Kasumi-1 (cell line): ENCODE measurements at places on chromosomes 16 and 17.

DNA sequence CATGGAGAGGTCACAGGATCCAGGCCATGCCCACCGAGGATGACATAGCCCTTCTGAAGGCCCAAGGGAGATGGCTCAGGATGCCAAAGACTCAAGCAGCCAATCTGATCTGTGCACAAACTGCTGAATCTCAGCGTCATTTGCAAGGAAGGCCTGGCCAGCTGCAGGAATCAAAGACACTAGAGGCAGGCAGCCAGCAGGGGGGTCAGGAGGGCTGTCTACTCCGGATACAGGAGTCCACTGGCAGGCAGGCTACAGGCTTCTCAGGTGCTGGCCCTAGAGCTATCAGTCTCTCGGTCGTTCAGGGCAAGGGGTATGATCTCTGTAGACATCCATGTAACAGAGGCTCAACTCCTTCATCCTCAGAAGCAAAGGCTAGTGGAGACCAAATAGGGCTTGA is 1735.3 kb downstream of the TP53TG3F start:
- DNase-seq, result no peak

DNA sequence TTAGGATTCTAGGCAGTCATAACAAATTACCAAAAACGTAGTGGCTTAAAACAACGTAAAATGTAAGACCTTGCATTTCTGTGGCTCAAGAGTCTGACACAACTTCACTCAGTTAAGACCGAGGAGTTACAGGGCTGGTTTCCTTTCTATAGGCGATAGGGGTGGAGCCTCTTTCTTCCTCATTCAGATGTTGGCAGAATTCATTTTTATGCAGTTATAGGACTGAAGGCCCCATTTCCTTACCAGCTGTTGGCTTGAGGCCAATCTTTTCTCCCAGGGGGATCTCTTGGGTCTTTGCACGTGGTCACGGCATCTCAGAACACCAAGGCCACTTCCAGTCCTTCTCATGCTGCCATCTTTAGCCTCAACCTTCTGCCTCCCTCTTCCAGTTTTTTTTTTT is 145.2 kb downstream of the KCNJ2 start:
- peak; percentile 14 for DNase-seq

DNA sequence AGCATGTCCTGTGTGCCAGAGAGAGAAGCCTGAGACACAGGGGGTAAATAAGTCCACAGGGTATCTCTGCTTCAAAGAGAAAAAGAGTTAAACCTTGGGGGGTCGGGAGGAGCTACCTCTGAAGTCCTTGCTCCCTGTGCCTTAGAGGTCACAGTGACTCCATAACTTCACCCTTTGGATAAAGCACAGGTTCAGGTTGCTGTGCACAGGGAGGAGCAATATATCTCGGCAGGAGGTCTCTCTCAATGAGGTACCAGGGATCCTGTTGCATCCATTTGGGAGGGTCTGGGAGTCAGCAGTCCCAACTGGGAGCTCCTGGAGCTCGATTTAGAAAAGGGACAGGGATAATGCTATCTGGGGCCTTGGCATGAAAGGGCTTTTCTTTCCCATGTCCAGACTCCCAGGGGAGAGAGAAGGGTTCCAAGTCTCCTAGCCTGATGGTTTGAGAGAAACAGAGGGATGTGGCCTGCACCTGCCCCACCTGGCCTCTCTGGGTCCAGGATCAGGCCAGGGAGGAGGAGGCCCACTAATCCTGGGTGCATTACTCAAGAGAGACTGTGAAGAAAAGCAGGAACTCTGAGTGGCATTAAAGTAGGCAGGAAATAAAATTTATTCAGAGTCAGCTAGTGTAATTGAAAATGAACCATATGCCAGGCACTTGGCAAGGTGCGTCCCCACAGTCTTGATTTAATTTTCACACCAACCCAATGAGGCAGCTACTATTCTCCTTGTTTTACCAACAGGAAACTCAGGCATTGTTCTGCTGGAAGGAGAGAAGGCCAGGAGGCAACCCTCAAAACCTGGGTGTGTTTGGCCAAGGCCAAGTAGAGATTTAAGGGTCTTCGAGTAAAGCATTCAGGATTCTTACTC is 40.7 kb downstream of the CUEDC1 start:
- no peak for DNase-seq

- DNase-seq, result no peak
Observed at GRCh38 chr16:62036101-62036801, at the start of gene CDH8. Gene CDH8, minus strand, starts transcription at chr16:62036438. Its CDS starts 15,035 bp downstream, at chr16:62021403.

DNA sequence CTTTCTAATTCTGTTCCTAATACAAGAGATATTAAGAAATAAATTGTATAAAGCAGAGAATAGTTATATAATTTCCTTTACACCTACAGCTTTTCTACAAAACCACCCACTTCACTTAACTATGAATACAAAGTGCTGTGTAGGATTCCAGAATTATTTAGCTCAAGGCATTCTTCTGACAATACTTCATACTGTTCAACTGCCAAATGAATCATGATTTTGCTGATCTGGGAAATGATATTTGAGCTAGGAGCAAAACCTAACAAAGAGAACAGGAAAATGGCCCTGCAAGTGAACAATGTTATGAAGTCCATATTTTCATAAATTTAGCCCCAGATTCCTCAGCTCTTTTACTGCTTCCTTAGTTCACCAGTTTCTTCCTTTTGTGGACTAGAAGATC is 12.9 kb downstream of the BBS2 start:
- no peak for DNase-seq

DNA sequence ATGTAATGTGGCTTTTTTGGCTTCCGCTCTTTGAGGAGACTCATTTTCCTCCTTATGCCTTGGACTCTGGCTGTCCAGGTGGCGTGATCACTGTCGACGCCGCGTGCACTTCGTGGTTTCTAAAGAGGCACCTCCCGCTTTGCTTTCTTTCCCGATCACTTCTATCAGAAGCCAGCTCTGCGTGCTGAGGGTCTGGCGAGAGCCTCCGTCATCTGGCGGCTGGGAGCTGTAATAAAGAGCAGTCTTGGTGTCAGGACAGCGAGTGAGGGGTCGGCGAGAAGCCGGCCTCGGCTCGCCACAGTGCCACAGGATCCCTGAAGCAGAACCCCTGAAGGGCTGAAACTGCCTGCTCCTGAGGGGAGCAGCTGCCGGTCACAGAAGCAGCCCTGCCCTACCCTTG is 7.4 kb downstream of the ZNF750 start:
- DNase-seq, result no peak

DNA sequence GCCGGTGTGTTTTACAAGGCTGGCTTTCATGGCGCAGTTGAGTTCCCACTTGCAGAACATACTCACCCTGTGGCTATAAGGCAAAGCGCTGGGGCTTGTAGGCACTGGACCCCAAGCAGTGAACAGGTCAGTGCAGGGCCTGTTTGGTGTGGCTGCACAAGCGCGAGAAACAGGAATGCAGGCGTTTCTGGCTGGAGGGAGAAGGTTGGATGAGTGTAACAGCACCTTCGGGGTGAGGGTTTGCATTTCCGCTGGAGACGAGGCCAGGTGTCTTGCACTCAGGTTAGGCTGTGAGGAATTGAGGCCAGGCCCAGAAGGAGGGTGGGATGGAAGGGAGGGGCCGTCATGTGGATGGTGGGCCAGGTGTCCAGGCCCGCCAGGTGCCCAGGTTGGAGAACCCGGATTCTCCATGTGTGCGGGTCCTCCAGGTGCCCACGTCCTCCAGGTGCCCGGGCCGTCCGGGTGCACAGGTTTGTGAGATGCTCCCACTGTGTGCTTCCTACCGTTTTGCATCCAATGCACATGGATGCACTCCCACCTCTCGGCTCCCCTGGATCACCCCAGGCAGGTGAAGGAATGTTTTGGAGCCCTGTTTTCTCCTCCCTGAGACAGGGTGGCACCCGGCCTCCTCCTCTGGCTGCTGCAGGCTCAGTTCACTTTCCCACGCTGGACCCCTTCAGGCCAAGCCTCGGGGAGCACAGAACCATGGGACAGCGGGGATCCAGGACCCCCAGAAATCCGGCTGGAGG is 46.0 kb downstream of the SLC7A5 start:
- no peak for DNase-seq

DNA sequence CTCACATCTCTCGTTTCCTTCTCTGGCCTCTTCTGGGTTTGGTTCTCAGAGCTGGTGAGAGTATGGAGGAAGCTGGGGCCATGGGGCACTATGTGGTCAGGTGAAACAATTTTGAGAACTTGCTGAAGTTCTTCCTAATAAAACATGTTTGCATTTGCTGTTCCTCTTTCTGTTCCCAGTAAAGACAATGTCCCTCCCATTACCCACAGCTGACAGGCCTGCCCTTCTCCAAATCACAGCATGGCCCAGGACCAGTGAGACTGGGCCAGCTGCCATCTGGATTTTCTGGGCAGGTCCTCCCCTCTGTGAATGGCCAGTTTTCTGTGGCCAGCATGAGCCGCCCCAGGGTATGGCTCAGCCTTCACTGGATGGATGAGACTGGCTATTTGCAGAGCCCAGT is at the start of gene CD300H:
Gene CD300H, minus strand, starts transcription at position 113 of the 400 bp plus-strand sequence.
- no peak for DNase-seq

GRCh38 chr16:56266641-56267607 is 75.6 kb downstream of the GNAO1 start:
- no peak for DNase-seq

GRCh38 chr17:22268214-22268911 is 576.0 kb downstream of the KCNJ18 start:
- no peak for DNase-seq

DNA sequence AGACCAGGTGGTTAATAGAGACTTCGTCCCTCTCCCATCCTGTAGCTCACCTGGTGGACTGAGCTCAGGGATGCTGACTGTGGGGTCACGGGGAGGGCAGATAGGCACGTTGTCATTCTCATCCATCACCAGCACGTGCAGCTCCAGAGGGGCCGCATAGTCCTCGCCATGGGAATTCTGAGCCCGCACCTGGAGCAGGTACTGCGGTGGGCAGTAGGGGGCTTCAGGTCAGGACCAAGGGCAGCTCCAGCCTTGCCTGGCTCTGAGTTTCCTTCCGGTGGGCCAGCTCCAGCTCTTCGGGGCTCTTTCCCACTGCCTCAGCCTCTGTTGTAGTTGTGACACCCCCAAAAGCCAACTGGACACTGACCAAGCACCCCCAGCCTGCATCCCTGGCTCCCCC is 5.6 kb downstream of the CDH16 start:
- DNase-seq, result no peak

- no peak for DNase-seq
Observed at GRCh38 chr16:85002608-85003007, 8.7 kb downstream of the ZDHHC7 start.

DNA sequence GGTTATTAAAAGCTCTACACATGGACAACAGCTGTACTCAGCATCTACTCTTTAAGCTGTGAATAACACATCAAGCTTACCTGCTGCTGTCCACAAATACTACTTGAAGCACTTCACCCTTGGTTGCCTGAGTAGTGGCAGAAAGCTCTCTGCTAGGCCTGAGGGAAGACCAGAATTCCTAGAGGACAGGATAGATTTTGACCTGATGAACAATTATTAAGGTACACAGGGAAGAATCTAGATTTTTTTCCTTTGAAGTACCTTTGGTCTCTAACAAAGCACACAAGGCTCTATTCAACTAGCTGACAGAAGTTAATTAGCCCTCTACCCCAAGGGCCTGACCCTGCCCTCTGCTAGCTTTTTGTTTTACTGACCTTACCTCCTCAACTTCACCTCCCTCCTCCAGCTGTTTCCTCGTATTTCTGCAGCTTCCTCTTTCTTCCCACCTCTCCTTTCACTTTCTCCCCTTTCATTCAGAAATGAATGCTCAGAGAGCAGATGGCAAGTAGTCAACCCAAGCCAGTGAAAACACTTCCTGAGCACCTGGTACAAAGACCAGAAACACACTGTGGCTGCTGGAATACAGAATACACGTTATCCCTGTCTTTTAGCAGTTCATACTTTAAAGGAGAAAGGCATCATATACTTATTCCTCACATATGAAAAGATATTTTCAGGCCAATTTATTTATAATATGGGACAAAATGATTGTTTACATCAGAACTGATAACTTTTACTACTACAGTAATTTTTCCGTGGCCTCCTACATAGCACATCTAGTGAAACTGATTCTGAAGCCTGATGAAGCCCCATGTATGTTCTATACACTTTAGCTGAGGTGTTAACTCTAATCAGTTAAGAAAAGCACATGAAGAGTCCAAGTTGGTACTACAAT is 5.7 kb upstream of the VEZF1 start:
- DNase-seq, result peak; percentile 66

DNA sequence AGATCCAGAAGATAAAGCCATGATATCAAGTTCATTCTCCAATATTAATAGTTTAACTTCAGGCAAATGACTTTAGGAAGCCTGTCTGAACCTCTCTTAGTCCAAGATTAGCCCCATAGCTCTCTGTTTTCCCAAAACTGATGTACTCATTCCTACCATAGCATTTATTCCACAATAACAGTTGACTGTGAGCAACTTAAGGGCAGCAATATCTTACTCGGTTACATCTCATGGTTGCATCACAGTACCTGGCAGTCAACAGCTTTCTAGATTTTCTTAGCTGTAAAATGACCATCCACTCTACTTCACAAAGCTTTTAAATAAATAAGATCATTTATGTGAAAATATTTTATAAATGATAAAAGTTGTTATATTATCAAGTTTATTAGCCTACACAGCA is 58.2 kb upstream of the STAC2 start:
- DNase-seq, result no peak

DNA sequence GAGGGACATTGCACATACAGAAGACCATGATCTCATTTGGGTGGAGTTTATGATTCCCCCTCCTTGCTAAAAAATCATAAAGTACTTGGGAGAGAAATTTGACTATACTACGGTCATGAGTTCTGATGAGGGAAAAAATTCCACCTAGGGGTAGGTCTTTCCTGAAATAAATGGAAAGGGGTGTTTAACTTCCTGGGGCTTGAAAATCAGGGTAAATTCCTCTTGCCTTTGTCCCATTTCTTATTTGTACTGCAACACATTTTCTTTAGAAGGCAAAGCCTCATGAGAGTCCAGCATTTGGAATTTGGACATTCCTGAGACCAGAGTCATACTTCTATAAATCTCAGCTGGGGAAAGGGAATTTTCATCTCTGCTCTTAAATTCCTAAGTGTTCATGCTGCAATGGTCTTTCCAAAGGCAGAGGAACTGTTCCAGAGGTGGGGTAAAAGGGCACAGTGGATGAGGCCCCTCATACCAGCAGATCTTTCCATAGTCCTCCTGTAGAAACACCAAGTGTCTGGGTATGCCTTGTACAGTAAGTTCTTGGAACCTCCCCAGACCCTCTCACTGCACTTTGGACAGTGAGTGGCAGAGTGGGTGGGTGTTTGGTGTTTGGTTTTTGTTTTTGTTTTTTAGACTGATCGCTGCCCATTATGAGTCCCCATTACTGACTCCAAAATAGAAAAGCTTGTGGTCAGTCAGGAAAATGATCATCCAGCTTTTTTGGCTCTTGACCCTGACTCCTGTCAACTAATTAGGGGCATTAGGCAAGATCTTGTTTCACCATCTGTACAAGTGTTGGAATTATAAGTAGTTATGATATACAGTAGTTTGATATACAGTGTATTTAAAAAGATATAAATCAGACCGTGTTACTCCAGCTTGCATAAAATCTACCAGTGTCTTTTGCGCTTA is 6.0 kb downstream of the LYRM1 start:
- no peak for DNase-seq

GRCh38 chr17:73592501-73592961 is 51.7 kb downstream of the SDK2 start:
- DNase-seq, result no peak

- DNase-seq, result no peak
Observed at GRCh38 chr17:71229070-71229469, 891.8 kb upstream of the SOX9 start.
